Posterior vena cava (tissue), 2 donors: ENCODE measurements at places on chromosomes 1 and 21. TPM values are rescaled to one million over a fixed set of nuclear protein-coding genes. Genes with fewer than 3 reads are reported as not detected.

GRCh38 chr1:200081151-200081968 lies 53.9 kb downstream of the NR5A2 start:
- no peak for DNase-seq

DNA sequence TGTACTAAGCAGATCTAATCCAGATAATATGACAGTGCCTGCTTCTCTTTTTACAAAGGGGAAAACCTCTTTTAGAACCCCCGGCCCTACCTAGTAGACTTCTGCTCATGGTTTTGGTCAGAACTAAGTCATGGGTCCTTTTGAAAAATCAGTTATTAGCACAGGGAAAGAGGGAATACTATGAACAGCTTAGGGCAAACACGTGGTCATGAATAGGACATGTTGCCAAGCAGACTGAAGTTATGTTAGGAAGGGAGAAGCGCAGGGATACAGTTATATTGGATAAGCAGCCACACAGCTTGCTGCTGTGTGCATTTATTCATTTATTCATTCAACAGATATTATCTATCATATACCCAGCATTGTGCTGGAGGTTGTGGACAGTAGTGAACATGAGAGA lies 25.3 kb upstream of the IGSF3 start:
- DNase-seq, result no peak

DNA sequence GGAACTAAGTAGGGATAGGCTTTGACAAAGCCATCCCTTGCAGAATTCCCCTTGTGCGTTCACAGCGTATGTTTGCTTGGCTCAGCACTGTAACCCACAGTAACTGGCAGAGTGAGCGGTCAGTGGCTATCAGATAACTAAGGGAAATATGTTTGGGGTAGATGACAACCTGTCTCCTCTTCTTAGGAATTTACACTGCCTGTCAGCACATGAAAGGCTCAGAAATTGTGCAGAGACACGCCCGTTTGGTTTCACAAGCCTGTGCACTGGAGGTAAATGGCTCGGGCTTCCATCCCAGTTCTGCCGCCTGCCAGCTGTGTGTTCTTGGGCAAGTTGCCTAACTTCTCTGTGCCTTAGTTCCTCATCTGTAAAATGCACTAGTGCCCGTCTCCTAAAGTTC lies 101.2 kb downstream of the PRDM2 start:
- no peak for DNase-seq

DNA sequence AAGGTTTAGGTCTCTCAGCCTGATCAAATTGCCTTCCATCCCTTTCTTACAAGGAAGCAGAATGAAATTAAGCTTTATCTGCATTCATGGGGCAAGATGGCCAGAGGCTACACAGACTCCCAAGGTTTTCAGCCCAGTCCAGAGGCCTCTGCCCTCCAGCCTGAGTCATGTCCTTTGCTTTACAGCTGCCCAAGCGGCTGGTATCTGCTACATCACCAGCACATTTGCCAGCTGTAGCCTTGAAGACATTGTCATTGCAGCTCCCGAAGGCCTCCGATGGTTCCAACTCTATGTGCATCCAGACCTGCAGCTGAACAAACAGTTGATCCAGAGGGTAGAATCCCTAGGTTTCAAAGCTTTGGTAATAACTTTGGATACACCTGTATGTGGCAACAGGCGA lies 16.0 kb downstream of the HAO2 start:
- no peak for DNase-seq

GRCh38 chr1:43052322-43052721 lies 93.7 kb upstream of the SLC2A1 start:
- no peak for DNase-seq

Gene TMEM125
- 0.29 TPM for total RNA-seq

Gene ECM1
- total RNA-seq, result 78.0 TPM

Gene KRTAP10-9
- not detected for total RNA-seq

Gene CTNNBIP1
- 13.9 TPM for total RNA-seq
